8988T (cell line): ENCODE measurements at places on chromosomes 1 and 21.

- no peak for DNase-seq
Observed at GRCh38 chr1:155026588-155026987, 7.0 kb downstream of the DCST2 start.

GRCh38 chr21:17802572-17802971 is 16.6 kb downstream of the C21orf91 start:
- no peak for DNase-seq

DNA sequence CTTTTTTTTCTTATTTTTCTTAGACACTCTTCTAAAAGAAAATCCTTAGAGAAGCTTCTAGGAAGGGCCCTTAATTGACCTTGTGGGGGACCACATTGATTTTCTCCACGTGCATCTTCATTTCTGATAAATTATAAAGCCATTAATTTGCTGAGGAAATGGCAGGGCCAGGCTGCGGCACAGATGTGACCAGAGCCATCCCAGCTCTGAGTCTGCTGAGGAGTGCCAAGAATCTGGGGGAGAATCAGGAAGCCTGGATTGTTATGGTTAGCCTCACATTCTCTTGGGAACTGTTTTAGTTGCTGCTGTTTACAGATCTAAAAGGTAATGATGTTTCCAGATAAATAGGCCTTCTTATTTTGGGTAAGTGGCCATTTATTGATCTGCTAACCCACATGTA is 16.2 kb downstream of the PROX1 start:
- no peak for DNase-seq

GRCh38 chr1:158126425-158126824 is 54.3 kb upstream of the CD1D start:
- DNase-seq, result no peak

DNA sequence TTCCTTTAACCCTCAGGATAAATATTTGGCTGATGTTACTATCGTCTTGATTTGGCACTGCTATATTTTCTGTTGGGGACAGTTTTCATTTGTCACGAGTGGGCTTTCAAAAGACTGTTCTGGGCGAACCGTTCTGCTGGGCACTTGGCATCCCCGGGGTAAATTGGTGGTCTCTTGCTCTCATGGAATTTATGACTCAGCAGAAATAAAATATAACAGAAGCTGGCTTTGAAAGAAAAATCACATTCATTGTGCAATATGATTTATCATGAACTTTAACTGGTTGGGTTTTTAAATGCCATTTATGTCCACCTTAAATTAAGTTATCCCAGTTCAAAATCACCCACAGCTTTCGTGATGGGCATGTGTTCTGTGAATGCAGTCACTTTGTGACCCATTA is 147.3 kb downstream of the KAZN start:
- DNase-seq, result no peak

DNA sequence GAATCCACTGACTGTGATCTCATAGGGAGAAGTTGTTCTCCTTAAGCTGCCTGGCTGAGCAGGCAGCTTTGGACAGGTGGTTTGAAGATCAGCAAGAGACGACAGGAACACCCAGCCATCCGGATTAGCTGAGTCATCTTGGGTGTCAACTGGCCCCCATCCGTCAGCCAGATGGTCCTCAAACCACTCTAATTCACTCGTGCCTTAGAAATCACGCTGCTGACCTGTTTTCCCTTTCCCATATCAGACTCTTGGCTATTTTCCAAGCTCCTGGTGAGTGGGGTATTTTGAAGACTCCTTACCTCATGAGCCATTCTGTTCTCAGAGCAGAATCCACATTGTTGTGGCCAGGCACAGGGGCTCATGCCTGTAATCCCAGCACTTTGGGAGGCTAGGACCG is 149.1 kb upstream of the L1TD1 start:
- no peak for DNase-seq

GRCh38 chr1:233424779-233425178 is 97.3 kb downstream of the MAP3K21 start:
- no peak for DNase-seq

- DNase-seq, result no peak
Observed at GRCh38 chr1:72140222-72140621, 142.1 kb downstream of the NEGR1 start.

DNA sequence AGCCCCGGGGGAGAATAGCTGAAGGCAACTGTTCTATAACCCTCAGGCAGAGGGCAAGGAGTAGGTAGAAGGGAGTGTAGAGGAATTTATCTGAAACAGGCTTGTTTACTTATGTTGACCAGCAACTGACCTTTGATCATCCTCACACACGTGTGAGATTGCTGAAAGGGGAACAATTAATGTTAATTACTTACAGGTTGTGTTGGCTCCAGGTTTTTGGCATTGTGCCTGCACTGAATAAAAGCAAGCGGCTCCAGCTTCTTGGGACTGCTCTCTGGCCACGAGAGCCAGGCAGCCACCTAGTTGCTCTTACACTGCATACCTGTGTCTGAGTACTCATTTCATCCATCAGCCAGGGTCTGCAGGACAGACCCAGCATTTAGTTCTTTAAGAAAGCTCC is 41.3 kb upstream of the ARHGEF10L start:
- no peak for DNase-seq

DNA sequence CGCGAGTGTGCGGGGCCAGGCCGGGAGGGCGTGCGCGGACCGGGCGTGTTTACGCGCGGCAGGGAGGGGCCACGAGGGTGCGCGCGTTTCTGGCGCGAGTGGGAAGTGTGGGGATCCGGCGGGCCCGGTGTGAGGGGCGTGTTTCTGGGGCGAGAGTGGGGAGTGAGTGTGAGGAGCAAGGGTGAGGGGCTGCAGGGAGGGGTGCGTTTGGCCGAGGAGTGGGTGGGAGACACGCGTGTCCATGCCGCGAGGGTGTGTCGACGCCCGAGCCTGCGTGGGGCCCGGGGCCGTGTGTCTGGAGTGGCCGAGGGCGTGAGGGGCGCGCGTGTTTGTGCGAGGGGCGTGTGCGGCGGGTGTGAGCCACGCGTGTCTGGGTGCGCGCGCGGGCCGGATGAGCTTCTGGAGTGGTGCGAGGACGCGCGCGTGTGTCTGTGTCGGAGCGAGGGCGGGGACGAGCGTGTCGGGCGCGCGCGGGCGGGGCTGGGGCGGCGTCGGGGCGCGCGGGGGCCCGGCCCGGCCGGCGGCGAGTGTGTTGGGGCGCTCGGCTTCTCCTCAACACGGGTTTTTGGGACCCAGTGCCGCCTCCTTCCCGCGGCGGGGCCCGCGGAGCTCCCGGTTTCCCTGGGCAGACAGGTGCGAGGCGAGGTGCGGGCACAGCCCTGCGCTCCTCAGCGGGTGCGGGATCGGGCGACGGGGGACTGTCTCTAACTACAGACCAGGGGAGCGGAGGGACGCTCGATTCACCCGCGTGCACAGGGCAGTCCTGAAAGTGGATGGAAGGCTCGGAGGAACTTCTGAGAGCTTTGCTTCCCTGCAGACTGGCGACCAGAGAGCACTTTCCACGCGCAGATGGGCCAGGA is 65.8 kb upstream of the VAMP3 start:
- no peak for DNase-seq

DNA sequence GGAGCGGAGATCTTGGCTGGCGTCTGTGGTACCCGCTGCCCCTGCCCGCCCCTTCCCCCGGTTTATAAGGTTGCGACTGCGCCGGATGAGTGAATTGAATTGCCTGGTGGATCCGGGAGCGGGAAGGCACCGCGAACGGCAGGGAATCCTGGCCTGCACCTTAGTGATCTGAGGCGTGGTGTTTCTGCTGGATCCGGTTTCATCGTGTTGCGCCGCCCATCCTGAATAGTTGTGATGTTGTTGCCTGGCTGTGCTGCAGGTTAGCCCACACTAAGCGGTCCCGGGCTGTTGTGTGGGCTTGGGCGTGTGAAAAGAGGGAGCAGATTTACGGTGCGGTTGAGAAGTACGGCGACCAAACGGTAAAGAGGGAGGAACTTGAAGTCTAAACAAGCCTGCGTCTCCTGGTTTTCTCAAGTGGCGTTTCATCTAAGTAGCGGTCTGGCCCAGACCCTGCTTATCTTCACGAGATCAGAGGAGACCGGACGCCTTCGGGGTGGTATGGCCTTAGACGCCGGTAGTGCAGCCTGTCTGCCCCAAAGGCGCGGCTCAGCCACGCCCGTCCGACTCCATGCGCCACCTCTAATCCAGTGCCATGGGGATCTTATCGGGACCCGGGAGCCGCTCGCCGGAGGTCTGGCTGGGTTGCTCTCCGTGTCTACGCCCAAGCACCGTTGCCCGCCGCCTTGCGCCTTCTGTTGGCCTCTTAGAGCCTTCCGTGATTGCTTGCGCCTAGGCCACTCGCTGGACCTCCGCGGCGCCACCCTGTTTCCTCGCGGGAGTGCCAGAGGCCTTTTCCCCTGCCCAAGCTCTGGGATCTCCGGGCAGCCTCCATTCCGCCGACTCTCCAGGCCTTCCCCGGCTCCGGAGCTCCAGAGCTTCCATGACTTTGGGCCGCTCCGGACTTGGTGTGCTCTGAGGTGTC is 87.5 kb upstream of the RHOU start:
- no peak for DNase-seq

DNA sequence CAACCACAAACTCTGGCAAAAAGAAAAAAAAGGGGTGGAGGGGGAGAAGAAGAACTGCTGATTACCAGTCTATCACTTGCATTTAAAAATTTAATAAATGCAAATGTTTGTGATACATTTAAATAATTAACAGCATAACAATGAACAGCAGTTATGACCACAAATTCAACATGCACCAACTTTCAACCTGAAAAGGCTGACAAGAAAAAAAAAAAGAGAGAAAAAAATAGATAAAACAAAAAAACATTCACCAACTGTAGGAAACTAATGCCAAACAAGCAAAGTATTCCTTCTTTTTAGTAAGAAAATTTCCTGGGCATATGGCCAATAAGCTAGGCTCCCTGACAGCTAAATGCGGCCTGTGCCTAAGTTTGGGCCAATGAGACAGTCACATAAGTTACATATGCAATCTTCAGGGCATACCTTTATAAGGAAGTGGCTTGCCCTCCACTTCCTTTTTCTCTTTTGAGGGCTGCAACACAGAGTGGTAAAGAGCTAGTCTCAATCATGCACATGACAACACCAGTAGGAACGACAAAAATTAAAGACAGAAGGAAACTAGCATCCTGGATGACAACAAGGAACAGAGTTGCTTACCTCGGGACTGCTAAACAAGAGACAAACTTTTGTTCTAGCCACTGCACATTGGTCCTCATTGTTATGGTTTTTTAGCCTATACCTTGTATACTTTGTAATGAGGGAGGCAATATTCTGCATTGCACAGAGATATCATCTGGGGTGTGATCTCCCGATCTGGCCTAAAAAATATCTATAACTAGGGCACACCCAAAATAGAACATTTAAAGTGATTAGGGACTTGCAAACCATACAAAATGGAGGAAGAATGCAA is 24.2 kb upstream of the PHTF1 start:
- DNase-seq, result no peak

- no peak for DNase-seq
Observed at GRCh38 chr21:31780944-31781343, 49.0 kb upstream of the SCAF4 start.

DNA sequence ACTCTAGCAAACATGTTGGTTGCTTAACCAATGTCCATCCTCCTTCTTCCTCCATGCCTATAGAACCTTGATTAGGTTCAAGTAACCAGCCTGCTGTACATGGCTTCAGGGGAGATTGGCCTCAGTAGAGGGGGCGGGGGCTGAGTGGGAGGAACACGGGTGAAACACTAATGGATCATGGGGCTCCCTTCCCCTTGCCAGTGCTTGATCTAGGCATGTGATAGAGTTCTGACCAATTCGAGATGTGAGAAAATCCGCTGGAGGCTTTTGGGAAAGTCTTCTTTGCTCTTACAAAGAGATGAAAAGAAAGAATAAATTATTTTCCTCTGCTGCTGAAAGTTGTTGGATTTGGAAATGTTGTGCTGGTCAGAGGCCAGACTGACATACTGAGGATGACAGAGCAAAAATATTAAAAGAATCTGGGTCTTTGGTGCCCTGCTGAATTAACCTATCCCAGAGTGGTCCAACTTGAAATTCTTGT is 5.2 kb upstream of the OTUD7B start:
- DNase-seq, result no peak

DNA sequence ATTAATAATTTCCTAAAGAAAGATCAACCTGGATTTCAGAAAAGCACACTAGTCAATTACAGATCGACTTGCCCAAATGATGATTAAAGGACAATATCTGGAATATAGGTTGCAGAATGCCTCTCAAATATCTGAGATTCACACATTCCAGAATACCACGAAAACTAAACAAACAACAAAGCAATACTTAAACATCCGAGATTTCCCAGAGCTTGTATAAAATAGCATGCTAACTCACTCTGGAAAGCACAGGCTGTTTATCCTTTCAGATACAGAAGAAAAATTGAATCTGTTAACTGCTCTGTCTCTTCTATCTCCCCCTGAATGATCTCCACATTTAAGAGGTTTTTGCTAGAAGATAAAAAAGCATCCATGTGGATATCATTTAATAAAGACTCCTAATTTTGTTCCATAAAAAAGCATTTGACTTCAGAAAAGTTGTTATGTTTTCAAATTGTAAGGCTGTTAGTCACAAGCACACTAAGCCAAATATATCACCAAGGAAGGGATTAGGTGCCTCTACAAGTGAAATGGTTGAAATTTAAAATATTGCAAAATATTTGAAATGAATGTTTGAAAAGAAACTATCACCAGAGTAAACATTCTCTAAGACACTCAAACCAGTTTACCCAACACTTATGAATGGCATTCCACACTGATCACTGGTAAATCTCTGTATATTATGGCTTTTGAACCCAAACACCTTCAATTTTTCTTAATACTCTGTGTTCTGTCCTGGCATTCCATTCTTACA is 865.1 kb upstream of the ADAMTS5 start:
- no peak for DNase-seq

DNA sequence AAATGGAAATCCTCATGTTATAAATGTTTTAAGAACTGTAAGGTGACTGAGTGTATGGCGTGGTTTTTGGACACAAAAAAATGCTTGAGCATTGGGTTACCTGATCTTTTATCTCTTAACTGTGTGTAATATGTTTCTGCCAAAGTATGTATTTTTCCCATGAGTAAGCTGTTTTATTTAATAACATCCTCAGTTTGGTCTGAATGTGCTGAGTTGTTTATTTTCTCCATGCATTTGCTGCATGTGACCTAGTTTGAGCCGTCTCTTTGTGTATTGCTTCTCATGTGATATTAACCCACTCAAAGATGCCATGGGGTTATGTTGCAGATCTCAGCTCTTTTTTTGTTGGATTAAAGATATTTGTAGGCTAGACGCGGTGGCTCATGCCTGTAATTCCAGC is 6.1 kb upstream of the LYPLA2 start:
- DNase-seq, result no peak

- no peak for DNase-seq
Observed at GRCh38 chr1:226064816-226065248, 2.3 kb downstream of the H3-3A start.

- DNase-seq, result no peak
Observed at GRCh38 chr1:19654386-19654785, 10.3 kb downstream of the NBL1 start.

DNA sequence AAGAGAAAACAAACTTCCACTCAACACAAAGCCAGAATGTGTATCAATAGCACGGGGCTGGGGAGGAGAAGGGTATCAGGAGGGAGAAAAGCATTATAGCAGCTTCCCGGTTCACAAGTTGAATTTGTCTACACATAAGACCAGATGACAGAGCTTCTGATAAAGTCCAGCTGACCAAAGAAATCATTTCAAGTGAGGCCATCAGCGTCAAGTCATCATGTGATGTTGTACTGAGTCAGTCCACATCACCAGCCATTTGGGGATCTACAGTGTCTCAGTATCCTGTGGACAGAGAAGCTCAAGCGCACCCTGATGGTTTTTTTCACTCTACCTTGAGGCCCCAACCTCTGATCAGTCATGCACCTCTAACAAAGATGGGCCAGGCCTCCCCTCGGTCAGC is 33.0 kb downstream of the SETD4 start:
- no peak for DNase-seq
